ENCODE measurements at places on chromosomes 5 and 9.

DNA sequence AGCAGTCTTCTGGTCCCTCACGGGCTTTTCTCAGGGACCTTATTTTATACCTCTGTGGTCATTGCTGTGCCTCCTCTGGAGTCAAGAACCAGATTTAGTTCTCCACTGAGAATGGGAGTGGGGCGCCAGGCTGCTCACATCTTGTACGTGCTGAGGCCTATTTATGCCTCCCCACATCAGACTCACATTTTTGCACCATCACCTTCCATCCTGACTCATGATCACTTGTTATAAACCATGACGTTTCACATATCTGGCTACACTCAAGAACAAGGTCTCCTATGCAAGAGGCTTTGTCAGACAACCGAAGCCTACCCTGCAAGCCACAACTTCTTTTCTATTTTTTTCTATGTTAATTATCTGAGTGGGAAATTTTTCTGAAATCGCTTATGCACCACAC lies 10.7 kb downstream of the PRUNE2 start:
- DNase-seq: no peak

DNA sequence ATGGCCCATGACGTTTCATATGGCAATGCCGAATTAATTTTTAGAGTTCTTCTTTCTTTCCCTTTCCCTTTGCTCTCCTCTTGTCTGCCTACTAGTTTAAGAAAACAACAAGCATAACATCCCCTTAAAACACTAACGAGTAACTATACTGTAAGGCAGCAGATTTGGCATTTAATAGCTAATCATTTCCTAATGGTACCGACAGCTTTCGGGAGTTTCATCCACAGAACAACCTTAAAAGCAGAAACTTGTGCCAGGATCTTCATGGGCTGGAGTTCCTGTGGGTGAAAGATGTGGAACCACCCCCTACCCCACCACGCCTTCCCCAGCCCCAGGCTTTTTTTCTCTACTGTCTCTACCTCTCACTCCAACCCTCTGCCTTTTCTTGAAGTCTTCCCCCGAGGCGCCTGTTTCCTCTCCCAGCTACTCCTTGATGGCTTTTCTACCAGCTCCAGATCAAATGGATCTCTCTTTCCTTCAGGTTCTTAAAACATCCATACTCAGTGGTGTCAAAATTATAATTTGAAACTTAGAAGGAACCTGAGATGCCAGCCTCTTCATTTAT lies 319.5 kb downstream of the PIK3R1 start:
- DNase-seq: no peak

- no peak for DNase-seq
Observed at GRCh38 chr9:93197670-93198069, 13.7 kb downstream of the WNK2 start.

DNA sequence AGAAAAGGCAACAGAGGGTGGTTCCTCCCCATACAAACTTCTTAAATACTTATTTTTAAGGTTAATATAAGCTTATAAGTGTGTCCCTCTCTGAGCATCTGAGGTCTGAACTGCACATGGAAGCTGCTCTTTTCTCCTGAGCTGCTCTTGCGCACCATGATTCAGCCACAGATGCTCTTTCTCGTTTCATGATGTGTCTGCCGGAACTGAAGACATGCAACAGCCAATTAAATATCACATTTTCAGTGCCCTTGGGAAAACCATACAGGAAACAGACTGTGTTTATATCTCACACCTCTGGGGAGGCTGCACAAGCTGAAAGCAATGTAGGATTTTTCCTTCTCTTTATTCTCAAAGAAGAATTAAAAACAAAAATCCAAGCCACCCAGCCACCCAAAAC lies 96.8 kb upstream of the NREP start:
- DNase-seq: no peak

DNA sequence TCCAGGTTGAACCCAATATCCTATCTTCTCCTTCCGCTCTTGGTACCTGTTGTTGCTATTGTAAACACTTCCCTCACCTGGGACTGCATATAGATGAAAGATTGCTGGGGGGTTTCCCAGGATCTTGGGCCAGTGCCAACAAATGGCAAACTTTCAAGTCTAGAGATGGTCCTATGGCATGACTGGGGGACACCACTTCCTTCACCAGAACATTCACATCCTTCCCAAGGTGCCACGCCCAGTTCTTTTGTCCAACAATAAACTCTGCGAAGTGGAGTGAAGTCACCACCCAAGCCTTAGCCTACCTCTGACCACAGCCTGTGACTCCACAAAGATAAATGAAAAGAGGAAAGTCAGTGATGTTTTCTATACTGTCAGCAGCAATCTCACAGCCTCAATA lies 34.4 kb downstream of the DOCK8 start:
- no peak for DNase-seq

- no peak for DNase-seq
Observed at GRCh38 chr5:158886957-158887356, 212.8 kb downstream of the EBF1 start.

DNA sequence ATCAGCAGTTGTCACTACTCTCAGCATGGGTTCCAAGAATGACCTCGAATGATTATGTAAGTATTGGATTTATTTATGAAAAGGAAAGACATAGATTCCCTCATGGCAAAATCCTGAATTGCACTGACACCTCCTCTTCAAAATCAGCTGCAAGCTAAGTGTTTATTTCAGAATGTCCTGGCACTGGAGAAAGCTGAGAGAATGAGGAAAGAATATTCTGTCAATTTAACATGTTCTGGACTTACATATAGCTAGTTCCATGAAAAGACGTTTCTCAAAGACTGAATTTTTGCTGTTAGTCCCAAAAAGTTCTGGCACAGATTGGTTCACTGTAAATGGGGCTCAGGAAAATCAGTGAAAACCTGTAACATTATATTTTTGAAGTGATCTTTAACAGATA lies 120.3 kb downstream of the NREP start:
- no peak for DNase-seq

- DNase-seq: no peak
Observed at GRCh38 chr5:158753354-158753753, 346.4 kb downstream of the EBF1 start.

DNA sequence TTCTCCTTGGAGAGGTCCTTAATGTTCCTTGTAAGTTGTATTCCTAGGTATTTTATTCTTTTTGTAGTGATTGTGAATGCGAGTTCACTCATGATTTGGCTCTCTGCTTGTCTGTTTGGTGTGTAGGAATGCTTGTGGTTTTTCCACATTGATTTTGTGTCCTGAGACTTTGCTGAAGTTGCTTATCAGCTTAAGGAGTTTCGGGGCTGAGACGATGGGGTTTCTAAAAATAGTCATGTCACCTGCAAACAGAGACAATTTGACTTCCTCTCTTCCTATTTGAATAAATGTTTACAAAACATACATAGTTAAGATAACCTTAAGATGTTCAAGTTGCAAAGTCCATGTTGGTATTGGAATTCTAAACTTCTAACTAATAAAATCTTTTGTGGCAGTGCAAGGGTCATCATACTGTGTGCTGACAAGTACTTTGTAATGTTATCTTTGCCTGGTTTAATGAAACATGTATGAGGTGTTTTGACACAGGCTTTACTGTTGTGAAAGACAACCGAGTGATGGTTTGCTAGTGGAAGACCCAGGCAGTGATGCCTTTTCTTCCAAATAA lies 286.2 kb downstream of the MRPS30 start:
- DNase-seq: no peak

DNA sequence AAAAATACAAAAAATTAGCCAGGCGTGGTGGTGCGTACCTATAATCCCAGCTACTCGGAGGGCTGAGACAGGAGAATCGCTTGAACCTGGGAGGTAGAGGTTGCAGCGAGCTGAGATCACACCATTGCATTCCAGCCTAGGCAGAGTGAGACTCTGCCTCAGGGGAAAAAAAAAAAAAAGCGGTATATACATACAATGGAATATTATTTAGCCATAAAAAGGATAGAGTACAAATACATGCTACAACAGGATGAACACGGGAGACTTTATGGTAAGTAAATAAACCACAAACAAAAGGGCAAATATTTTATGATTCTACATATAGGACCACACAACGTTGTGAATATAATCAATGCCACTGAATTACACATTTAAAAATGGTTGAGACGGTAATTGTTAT lies 5.2 kb downstream of the UBTD2 start:
- no peak for DNase-seq

DNA sequence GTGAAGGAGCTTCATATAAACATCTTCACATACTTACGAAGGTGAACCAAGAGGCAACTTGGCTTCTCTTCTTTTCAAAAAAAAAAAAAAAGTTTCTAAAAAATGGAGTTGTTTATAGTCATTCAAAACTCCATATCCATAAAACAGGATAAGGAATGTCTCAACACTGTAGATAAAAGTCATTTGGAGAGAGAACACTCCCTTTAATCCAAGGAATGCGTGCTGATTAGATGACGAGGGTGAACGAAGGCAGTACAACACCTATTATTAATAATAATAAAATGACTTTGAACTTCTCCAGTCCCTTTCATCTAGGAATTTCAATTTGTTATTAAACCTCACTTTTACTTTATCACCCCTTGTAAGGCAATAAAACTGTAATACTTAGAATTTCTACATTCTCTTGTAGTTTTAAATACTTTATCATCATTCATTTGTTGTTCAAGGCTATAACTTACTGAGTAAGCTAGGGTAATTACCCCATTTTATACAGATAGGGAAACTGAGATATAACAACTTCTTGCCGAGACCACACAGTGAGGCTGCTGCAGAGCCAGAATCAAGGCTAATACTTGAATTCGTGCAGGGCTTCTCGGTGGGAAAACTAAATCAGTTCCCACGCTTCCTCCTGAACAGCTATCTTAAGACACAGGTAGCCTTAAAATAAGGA lies 377.1 kb downstream of the EFNA5 start:
- DNase-seq: no peak

- DNase-seq: no peak
Observed at GRCh38 chr9:112655668-112656067, 62.2 kb downstream of the INIP start.

DNA sequence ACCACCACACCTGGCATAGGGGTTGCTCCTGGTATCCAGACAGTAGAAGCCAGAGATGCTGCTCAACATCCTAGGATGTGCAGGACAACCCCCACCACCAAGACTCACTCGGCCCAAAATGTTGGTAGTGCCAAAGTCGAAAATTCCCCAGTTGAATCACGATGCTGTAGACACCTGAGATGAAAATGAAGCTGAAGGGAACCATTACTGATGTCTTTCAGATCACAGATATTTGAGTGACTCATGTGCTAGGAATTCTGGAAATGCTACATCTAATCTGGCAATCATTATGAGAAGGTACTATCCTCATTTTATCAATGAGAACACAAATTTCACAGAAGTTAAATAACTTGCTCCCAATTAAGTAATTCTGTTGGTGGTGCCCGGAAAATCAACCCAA lies 21.0 kb upstream of the UBE2QL1 start:
- DNase-seq: no peak

GRCh38 chr9:882416-882924 lies 41.0 kb downstream of the DMRT1 start:
- no peak for DNase-seq

DNA sequence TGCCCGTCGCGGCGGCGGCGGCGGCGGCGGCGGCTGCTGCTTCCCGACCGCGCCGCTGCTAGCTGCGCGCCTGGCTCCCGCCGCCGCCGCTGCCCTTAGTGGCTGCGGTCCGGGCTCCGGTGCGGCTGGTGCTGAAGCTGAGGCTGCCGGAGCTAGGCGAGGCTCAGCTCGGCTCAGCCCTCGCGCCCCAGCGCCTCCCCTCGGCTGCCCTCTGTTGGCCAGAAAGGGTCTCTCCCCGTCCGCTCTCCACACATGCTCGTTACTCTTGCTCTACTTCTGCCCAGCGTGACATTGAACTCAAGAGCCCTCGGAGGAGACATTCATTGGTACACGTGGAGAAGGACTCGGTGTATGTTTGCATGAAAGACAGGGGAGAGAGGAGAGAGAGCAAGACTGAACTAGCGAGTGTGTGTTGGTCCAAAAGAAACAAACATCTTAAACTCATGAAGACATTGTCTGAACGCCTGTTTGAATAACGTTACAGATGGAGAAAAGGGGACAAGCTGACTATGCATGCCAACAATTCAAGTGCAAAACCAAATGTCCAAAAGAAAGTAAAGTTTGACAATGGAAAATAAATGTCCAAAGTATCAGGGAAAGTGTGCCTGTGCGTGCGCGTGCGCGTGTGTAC lies at the start of gene HCN1:
Gene HCN1 (minus strand): TSS at position 175 of the 631 bp plus-strand sequence.
- peak; percentile 71 for DNase-seq

DNA sequence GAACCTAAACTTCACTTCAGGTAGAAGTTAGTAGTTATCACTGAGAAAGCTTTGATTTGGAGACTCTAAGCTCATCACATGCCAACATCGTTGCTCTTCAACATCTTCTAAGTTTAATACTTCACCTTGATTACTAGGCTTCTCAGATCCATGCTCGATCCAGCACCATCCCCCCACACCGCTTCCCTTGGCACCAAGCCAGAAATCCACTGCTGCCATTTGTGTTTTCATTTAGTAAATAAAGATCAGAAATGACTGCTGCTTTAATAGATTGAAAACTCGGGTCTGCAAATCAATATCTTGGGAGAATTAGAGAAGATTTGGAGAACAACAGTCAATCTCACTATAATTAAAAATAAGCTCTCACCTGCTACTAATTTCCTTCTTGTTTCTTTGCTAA lies 214.7 kb upstream of the NR4A3 start:
- DNase-seq: peak; percentile 31

- DNase-seq: no peak
Observed at GRCh38 chr5:135602882-135603721, 24.3 kb upstream of the CXCL14 start.

DNA sequence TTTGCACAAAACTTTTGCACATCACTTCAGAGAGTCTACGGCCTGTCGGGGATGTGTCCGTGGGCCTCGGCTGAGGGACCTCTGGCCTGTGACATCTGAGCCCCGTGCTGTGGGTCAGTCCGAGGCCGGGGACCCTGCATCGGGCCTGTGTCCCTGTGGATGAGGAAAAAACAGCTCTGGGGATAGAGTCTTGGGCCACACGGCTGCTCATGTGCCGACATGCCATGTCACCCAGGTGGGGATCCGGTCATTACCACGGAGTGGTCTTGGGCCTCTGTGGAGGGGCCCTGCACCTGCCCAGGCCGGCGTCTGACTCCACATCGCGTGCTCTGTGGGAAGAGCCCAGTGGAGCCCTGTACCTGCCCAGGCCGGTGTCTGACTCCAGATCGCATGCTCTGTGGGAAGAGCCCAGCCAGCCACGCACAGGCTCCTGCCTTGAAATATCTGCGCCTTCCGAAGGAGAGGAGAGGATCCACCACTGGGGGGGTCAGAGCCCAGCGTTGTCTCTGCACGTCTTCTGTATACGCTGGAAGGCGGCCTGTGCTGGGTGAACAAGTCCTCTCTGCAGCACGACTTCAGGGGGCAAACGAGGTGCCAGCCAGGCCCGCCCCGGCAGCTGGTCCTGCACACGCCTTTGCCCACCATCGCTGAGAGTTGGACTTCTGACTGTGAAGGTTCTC lies 27.5 kb upstream of the IRX4 start:
- DNase-seq: no peak

GRCh38 chr5:174990909-174991308 lies 266.5 kb downstream of the MSX2 start:
- DNase-seq: no peak

Data from NCI-H1092 (cell line).